ENCODE measurements at places on chromosomes 3 and 15.
A peak's percentile ranks its signal among the peaks of the same experiment; 100 is the strongest.

DNA sequence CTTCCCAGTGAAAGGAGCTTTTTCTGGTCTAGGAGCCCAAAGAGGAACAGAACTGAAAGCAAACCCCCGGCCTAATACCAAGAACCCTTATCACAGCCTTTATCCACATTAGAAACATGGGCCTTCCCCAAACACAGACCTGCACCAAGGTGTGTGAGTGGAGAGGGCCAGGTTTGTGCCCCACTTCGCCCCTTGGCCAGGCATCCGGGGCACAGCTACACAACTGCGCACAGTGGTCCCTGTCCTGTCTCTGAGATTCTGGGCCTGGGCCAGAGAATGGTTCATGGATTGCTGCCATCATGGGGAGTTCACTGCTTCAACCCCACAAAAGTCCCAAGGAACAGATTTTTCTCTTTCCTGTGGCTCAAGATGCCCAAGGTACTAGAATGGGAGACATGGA, 125.5 kb upstream of the ABHD17C start:
- no peak for DNase-seq

- no peak for DNase-seq
These were observed 253.6 kb upstream of the PEX5L start for GRCh38 chr3:180290300-180290699.

DNA sequence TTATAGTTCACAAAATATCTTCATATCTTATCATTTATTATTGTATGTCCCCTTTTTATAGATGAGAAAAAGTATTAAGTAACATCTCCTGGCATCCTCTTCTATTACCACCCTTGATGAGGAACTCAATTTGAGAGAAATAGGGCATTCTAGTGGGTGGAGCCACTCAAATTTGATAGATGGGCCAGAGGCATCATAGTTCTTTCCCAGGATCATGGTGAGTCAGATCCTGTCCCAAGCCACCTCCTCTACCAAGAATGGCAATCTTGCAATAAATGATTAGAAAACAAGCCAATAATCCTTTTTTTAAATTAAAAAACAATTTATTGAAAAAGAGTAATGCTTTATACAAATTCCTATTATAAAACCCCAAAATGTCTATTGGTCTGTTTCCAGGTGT, 16.8 kb downstream of the CLDN1 start:
- DNase-seq, result no peak

DNA sequence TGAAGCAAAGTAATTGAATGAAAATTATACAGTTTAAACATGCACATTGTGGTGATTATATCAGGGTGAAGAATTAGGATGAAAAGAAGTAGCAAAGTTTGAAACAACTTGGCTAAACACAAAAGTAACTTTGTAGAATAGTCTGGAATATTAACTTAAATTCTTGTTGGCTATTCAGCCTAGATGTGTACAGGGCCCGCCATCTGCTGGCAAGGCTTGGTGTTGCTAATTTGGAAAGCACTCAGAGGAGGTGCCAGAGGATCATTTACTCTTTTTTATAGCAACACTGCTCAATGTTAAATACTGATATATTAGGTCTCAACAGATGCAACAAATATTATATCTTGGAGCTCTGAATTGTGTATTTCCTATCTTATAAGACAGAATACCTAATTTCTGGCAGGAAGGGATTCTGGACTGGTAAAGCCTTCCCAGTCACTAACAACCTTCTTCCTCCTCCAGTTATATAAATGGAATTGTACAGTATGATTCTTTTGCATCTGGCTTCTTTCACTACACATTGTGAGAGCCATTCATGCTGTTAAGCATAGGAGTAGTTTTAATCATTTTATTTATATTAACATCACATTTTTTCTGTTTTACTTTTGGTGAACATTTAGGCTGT, 36.1 kb downstream of the TTC23 start:
- peak; percentile 54 for DNase-seq

GRCh38 chr3:70360979-70361760, 48.7 kb upstream of the MDFIC2 start:
- DNase-seq, result no peak

DNA sequence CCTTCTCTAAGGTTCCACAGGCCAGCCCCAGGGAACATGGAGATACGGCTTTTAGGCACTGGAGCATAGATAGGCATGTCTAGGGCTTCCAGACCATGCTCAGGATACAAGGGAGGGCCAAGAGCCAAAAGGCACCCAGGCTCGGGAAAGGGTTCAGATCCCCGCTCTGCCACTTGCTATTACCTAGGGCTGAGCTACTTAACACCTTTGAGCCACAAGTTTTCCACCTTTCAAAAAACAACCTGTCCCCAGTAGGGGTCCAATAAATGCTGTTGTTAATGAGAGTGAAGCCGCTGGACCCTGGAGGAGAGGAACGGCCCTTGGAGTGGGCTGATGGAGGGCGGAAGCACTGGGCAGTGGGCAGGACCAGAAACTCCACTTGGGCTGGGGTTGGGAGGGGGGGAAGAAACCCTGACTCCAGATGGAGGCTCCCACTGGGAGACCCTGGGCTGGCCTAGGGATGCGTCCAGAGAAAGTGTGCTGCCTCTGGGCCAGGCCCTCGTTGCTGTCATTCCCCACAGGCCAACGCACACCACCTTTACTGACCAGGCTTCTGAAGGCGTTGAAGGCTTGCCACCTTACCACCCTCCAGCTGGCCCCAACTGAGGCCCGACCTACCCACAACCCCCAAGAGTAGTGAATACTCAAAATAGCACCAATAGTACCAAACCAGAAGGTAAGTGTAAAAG, 8.6 kb upstream of the ITPKA start:
- DNase-seq, result no peak

DNA sequence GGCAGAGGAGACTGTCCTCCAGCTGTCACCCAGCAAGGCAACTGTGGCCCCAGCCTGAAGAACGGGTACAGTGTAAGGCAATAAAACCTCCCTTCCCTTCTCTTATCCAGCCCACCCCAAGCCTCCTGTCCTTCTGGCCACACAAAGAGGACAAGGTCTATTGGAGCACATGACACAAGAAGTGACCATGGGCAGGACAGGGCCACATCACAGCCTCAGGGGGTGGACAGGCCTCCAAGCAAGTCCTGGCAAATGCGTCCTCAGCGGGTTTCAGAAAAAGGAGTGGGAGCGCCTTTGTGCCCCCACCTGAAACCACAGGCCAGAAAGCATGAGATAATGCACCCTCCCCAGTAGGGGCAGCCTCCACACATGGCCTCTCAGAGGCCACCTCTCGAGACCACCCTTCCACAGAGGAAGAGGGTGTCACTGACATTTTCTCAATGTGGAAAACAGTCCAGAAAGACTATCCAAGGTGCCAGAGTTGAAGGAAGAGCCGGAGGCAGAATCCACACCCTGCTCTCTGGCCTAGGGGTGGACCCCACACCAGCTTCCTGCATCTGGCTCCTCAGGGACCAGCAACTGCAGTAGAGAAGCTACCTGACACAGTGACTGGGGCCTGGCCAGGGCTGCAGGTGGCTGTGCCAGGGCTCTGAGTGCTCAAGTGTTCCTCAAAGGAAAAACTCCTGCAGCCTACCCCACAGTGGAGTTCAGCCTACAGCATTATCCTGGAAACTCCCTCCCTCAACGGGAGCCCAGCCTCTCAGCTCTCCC, 43.9 kb downstream of the CCDC12 start:
- no peak for DNase-seq

DNA sequence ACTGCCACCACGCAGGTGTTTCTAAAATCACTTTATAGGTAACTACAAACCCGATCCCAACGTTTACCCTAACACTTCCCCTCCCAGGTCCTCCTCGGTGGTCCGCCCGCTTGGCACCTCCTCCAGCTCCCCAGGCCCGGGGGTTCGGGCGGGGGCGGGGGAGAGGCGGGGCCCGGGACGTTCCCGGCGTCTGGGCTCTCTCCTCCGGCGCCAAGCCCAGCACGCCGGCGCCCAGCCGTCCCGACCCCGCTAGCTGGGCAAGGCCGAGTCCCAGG, 562 bp downstream of the CGGBP1 start:
- DNase-seq, result no peak

DNA sequence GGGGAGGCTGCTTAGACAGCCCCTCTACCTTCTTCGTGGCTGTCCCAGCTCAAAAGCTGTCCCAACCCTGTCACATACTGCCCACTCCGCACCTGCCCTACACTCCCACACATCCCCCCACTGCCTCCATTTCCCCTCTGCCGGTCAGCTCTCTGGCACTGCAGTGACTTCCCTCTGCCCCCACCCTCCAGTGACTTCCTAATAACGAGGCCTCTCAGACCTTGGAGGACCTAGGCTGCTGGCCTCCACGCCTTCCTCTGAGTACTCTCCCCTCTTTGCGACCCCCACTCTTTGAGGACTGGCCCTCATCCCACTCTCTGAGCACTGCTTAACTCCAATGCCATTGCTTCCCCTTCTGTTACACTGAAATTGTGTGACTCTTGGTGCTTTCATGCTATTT, 45.3 kb downstream of the KY start:
- no peak for DNase-seq

DNA sequence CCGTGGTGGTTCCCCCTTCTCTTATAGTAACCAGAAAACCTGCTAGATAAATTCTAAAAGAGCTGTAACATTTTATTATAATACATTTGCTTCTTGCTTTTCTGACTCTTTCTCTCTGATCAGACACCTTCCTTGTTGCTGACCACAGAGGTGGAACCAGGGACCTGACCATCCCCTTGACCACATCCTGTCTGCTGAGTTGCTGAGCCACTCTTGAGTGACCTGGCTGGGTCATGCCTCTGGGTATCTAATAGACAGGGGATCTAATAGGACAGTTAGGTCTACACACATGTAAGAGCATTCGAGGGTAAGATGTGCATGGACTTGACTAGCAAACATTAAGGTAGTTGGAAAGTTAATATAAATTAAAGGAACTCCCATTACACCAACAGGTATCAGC, 22.8 kb upstream of the TRIM59 start:
- no peak for DNase-seq

- no peak for DNase-seq
These were observed 44.8 kb downstream of the PLD1 start for GRCh38 chr3:171765511-171765887.

DNA sequence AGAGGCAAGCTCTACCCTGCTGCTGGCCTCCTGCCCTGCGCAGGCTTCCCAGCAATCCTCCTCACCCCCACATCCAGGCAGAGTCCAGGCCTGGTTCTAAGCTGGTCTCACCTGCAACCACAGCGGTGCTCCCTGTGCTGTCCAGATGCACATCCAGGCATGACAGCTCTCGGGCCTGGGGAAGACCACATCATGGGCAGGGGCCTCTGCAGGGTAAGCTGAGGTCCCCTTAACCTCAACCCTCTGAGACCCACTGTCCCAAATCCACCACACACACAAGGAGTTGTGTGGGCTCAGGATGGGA, 10.8 kb downstream of the PLA2G4D start:
- no peak for DNase-seq

GRCh38 chr3:114307832-114308231, 14.0 kb downstream of the TIGIT start:
- DNase-seq, result no peak

GRCh38 chr15:32991619-32992111, 202.8 kb downstream of the FMN1 start:
- DNase-seq, result no peak

DNA sequence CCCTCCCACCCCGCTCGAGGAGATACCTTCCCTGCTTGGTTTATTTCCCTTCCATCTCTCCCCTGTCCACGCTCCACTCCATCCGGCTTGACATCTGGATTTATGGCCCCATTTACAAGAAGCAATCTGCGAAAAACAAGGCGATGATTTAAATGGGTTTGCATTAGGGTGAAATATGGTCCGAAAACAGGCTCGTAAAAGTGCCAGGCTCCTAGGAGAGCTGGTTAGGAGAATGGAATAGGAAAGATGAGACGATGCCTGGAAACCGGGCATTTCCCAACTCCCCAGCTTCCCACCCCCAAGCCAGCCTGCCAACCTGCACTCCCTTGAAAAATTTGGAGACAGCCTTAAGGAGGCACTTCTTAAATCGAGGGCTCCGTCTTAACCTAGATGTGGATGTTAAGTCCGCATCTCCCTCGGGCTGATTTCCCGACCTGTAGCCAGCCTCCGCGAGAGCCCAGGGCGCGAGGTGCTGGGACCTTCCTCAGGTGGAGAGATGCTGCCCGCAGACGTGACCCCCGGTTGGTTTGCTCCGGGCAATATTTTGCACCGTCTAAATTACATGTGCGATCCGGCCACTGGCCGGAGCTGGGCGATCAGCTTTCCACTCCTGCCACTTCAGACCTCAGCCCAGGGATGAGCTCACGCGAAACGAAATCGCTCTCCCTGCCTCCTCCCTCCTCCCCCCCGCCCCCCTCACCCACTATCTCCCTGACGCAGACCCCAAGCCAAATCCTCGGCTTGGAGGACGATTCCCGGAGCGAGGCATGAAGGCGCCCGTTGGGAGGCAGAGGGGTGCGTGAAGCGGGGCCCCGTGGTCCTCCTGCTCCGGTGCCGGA, 1.3 kb downstream of the GRM7 start:
- DNase-seq, result no peak

GRCh38 chr3:190608850-190609589, 95.1 kb downstream of the IL1RAP start:
- no peak for DNase-seq

GRCh38 chr3:45082142-45082538, 56.0 kb downstream of the CLEC3B start:
- DNase-seq, result no peak

DNA sequence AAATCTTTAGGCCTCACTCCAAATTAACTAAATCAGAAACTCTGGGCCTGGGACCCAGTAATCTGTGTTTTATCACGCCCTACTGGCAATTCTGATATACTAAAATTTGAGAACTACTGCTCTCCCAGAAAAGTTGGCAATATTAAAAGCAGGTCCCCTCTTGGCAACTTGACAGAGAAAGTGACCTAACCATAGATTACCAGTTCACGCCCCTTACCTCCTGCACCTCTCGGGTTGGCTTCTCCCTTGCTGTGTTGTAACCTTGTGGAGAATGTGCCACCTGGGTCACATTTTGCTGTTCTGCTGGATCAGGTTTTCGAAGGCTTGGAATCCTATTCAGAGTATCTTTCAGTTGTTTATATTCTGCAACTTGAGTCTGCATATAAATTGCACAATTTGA, 59.1 kb downstream of the GOLIM4 start:
- DNase-seq, result no peak

All from effector memory CD8-positive, alpha-beta T cell (primary cell).